Stimulated activated CD4-positive, alpha-beta T cell treated with anti-CD3 and anti-CD28 coated beads, Interleukin-1b, Interleukin-23, amount 100 ng/mL, for 1 hour (primary cell): ENCODE measurements at places on chromosomes 6 and 20.

- no peak for DNase-seq
Observed at GRCh38 chr6:24428615-24429014, 25.9 kb downstream of the MRS2 start.

GRCh38 chr6:1445650-1446330 lies 56.4 kb downstream of the FOXF2 start:
- no peak for DNase-seq

DNA sequence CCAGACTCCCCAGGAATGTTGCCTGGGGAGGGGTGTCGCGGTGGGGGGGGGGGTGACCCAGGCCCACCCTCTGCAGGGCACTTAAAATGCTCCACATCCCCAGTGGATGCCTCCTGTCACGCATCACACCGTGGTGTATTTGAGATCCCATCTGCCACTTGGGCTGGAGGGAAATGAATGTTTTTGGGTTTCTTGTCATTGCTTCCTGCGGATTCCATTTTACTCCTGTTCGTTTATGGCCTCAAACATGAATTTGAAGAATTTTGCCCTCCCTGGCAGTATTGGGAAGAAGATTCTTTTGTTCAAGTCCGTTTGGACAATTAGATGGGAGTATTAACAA lies 544 bp upstream of the KHDC1 start:
- DNase-seq, result no peak

DNA sequence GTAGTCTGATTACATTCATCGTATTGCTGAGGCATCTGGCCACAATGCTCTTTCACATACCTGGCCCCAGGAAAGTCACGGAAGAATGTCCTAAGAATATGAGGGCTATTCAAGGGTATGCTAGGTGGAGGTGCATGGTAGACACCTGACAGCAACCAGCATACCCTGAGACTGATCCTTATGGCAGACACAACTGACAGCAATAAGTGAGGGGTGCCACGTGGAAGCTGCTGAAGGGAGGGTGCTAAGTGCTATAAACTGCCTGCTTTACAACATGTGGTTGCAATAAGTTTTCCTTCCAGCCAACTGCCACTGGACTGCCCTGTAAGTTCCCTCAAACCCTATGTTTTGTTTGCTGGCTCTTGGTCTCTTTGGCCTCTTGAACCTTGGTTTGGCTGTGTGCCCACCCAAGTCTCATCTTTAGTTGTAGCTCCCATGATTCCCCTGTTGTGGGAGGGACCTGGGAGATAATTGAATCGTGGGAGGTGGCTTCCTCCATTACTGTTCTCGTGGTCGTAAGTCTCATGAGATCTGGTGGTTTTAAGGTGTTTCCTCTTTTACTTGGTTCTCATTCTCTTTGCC lies 201.3 kb upstream of the MOCS1 start:
- no peak for DNase-seq

DNA sequence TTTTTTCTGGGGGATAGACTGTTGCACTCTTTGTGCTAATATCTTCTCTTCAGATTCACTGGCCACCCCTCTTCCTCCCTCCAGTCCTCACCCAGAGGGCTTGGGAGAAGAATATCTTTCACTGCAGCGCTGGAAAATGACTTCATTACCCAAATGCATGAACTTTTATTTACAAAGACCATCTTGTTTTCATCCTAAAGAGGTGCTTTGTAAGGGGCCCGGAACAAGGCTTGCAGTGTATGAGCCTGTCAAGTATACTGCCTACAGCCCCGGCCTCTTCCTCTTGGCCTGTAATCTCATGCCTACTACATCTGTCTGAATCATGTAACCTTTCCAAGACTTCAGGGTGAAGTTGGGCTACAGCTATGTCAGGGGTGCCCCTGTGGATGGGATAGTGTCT lies 554 bp upstream of the LAMA4 start:
- DNase-seq, result no peak

DNA sequence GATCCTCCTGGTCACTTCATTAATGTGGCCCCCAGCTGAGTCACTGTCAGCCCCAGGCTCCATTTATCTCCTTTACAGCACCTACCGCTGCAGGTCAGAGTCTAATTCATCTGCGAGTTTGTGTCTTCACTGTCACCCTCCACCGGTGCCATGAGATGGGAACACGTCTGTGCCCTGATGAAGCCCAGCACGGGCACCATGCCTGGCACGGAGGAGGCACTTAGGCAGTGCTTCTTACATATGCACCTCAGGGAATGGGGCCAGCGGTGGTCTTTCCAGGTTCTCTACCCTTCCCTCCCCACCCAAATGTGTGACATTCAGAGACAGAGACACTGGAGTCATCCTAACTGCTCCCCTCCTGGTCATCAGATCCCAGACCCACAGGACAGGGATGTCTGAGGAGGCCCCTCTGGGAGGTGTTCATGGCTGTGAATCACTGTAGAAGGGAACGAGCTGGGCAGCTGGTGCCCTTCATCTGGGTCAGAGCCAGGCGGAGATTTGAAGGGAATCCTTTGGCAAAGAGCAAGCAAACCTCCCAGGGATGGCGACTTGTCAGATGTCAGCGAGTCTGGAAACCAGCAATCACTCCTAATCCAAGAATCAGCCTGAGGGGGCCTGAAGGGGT lies 364.6 kb downstream of the PREX1 start:
- no peak for DNase-seq

DNA sequence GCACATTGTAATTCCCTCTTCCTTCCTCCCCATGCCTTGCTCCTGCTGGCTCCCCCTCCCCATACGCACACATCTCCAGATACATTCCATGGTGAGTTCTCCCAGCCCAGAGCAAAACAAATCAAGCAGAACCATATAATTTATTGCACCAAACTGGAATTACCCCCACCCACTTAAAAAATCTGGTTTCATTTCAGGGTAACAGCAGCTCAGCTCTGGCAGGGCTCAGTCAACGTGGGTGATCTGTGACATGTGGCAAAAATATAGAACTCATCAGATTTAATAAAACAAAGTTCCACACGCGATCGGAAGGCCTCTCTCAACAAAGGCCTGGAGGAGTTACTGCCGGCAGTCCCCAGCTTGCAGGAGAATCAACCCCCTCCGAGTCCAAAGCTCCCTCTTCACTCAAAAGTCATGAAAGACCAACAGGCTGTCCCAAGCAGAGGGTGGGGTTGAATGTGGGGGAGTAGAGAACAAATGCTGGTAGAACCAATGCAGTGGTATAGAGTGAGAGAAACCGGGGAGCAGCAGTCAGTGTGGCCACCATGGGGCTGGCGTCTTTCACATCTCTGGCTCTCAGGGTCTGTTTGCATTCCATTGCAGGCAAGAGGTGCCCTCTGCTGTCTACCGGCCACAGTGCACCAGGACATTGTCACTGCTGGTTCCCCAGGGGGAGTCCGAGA lies 323.3 kb upstream of the NT5E start:
- no peak for DNase-seq

GRCh38 chr6:90249034-90249433 lies 47.6 kb downstream of the BACH2 start:
- DNase-seq, result no peak

GRCh38 chr6:42378536-42378935 lies 73.2 kb downstream of the TRERF1 start:
- no peak for DNase-seq

DNA sequence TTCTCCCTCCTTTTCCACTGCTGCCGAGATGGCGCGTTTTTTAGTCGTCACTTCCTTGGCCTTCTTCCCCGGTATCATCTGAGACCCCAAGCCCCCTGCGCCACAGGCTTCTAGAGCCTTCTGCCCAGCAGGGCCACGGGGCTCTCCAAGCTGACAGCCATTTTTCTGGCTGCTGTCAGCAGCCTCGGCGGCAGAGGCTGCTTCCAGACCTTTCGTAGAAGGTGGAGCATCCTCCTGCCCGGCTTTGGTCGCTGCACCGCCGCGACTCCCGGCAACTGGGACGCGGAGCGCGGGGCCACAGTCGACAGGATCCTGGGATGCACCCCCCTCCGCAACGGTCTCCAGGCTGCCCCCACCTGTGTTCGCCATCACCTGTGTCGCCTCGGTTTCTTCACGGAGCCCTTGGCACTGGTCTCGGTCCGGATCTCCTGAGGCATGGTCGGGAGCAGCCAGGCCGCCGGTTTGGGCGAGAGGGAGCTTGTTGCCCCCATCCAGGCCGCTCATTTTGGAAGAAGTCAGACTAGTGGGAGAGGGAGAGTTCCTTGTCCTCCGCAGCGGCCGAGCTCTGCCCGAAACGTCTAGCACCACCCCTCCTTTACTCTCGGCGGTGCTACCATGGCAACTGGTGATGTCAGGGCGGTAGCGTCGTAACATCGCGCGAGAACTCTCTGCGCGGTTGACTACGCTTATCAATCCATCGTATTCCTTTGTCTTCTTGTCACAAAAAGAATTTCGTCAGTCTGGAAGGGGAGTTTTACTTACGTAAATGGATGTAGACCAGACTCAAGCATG lies at the start of gene TSPYL4:
TSS of gene TSPYL4 (minus strand) at position 571 of the 792 bp plus-strand sequence. CDS start at position 504, 67 bp downstream.
- DNase-seq, result peak; percentile 66

- no peak for DNase-seq
Observed at GRCh38 chr6:316753-317038, 24.4 kb downstream of the DUSP22 start.

DNA sequence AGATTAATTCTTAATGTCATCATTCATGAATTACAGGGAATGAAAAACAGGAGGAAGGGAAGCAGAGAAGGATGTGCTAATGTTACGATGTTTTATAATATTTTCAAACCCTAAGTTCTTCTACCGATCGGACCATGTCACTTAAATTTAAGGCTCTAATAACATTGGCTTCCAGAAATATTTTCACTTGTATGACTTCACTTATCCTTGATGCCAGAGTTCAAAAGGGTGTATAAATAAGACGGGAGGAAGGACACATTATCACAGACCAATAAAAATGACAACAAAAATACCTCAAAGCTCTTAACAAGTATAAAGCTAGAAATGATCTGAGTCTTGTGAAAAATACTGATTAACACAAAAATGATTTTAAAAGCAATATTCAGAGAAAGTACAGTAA lies 370.4 kb upstream of the CITED2 start:
- DNase-seq, result no peak

DNA sequence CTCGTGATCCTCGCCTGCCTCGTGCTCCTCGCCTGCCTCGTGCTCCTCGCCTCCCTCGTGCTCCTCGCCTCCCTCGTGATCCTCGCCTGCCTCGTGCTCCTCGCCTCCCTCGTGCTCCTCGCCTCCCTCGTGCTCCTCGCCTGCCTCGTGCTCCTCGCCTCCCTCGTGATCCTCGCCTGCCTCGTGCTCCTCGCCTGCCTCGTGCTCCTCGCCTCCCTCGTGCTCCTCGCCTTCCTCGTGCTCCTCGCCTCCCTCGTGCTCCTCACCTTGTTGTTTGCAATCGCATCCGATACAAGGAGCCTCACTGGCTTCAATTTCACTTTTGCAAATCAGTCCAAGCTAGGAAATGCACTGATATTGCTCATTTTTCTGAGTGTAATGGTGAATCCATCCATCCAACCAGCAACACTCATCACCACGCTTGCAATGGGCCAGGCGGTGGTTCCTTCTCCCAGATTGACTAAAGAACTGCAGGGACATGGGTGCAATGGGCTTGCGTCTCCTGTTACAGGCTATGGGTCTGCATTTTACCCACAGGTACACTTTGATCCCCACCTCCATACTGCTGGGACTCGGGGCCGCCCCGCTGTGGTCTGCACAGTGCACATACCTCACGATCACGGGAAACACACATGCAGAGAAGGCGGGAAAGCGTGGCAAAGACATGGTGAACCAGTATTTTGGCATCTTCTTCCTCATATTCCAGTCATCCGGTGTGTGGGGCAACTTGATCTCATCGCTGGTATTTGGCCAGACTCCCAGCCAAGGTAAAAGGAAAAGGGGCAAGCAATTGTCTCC lies 4.6 kb downstream of the UNC93A start:
- no peak for DNase-seq

DNA sequence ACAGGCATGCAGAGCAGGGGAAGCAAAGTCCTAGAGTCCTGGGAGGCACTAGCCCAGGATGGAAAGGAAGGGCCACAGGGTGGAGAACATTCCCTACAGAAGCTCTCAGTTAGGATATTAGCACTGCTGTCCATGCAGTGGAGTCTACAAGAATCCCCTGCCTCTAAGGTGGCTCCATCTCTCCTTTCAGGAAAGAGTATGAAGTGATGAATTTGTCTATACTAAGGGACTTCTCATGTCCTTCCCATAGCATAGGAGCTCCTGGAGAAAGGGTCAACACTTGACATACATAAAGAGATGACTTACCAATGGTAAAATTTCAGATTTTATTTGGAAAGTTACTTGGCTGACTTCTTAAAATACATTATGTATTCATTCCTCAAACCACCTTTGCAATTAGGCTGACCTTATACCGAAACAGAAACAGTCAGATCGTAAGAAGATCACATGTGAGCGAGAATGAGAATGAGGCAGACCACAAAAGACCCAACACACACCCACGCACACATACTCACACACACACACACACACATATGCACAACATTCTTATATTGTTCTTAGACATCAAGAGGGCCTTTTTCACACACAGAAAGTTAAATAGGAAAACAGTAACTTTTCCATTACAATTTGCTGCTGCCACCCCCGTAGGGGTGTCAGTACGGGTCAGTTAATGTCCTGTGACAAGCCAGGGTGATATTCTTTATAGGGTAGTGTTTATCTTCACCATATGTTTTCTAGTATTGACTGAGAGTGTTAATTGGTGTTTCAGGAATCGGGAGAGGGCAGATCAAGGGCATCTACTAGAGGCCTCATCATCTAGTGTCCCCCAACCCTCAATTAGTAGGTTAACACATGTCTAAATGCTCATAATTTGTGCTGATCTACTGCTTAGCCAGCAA lies 159.4 kb downstream of the FAXC start:
- DNase-seq, result no peak

GRCh38 chr6:91694016-91694654 lies 1107.3 kb upstream of the MAP3K7 start:
- no peak for DNase-seq

DNA sequence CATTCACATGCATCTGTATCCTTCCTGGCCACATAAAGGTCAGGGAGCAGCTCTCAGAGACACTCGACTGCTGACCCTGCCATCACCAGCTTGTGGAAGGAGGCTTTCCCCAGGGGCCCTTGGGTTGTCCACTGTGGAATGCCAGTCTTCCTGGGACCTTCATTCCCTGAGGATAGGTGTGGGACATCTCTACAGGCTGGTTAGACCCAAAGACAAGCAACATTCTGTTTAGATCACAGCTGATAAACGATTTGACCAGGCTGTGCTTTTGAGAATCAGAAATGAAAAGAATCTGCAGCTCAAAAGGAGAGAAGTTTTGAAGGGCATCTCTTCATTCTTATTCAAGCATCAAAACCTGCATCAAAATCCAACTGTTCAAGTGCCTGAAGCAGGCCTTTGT lies 18.2 kb upstream of the SH3BGRL2 start:
- no peak for DNase-seq

DNA sequence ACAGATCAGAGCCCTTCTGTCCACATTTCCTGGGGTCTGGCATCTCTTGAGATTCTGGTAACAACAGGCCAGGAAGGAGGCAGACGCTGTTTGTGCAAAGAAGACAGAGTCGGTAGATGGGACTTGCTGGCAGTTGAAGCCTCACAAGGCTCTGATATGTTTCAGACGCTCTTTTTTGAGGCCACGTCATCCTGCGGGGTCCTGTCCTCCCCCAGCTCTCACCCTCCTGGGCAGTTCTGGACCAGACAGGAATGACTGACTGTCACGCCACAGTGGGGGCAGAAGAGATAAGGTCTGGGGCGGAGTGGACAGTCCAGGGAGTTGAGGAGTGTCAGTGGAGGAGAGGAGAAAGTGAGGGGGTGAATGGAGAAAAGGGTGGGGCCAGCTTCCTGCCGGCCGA lies 87.1 kb upstream of the SULF2 start:
- DNase-seq, result no peak

GRCh38 chr20:41167481-41168253 lies 30.3 kb downstream of the PLCG1 start:
- DNase-seq, result no peak
